ENCODE measurements at places on chromosomes 7 and 10.

DNA sequence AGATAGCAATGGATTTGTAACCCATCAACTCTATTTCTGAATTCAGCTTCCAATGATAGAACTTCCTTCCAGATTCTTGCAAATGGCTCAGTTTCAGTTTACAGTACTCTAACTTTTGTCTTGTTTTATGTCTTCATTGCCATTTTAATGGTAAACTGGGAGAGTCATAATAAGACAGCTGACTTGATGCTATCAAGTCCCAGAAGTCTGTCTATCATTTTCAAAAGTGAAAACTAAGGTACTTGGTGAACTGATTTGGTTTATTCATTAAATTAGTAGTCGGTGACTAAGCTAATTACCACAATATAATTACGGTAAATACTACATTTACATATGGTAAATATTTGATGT, 25.0 kb downstream of the RTKN2 start:
- no peak for DNase-seq

DNA sequence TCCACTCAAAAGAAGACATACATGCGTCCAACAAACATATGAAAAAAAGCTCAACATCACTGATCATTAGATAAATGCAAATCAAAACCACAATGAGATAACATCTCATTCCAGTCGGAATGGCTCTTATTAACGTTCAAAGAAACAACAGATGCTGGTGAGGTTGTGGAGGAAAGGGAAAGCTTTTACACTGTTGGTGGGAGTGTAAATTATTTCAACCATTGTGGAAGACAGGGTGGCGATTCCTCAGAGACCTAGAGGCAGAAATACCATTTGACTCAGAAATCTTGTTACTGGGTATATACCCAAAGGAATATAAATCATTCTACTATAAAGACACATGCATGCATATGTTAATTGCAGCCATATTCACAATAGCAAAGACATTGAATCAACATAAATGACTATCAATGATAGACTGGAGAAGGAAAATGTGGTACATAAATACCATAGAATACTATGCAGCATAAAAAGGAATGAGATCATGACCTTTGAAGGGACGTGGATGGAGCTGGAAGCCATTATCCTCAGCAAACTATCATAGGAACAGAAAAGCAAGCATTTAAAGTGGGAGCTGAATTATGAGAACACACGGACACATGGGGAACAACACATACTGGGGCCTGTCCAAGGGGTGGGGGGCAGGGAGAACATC, 28.4 kb downstream of the PCDH15 start:
- DNase-seq = no peak

DNA sequence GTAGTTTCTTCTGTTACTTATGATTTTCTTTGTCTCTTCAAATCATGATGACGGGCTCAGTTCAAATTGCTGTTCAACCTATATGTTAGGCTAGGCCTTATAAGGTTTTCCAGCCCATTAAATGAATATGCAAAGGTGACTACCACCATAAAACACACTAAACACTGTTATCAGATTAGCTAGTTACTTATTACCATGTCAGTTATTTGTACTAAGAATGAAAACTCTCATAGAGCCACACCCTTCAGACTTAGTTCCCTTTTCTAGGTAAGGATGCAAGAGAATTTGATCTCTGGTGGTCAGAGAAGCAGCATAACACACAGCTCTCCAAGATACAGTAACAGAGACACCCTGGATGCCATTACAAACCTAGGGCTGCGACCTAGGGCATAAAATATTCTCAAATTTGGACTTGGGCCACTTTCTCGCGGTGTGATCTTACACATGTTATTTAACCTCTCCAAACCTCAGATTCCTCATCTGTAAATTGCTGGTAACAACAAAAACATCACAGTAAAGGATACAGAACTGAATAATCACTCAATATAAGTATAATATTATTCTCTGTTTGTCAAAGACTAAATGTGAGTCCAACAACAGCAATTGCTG, 35.6 kb downstream of the ANKMY2 start:
- DNase-seq = no peak

DNA sequence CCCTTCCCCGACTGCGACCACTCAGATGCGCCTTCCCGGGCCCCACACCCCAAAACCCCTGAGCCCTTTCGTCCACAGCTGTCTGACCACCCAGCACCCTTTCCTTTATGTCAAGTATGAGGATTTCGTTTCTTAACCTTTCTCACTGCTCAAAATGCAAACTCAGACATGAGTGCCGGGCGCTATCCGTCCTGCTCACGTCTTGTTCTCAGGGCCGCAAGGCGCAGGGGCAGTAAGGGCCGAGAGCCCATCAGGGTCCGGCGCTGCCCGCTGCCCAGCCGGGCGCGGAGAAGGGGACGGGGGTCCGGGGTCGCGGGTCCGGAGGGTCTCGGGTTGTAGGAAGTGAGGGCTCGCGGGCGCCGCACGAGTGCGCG, 670 bp upstream of the RBM33 start:
- DNase-seq = no peak

GRCh38 chr10:68938117-68938516, 17.9 kb upstream of the DDX21 start:
- no peak for DNase-seq

GRCh38 chr7:45563401-45563800, 10.8 kb upstream of the ADCY1 start:
- no peak for DNase-seq

GRCh38 chr10:90871279-90871765, 452 bp upstream of the RPP30 start:
- DNase-seq = no peak

DNA sequence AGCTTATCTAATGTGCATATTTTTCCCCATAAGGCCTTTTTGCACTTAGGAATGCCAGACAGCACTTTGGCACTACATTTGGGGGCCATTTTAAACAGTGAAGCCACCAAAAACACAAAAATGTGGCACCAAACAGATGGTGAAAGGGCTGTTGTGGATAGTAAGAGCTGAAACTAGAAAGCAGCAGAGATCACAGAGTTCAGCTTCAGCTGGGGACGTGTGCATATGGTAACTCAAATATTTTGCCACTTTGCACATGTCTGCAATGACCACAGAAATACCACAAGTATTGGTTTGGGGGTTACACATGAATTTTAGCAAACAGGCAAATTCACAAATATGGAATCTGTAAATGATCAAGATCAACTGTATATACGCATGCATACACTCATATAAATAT, 72.8 kb downstream of the PODXL start:
- DNase-seq = no peak

DNA sequence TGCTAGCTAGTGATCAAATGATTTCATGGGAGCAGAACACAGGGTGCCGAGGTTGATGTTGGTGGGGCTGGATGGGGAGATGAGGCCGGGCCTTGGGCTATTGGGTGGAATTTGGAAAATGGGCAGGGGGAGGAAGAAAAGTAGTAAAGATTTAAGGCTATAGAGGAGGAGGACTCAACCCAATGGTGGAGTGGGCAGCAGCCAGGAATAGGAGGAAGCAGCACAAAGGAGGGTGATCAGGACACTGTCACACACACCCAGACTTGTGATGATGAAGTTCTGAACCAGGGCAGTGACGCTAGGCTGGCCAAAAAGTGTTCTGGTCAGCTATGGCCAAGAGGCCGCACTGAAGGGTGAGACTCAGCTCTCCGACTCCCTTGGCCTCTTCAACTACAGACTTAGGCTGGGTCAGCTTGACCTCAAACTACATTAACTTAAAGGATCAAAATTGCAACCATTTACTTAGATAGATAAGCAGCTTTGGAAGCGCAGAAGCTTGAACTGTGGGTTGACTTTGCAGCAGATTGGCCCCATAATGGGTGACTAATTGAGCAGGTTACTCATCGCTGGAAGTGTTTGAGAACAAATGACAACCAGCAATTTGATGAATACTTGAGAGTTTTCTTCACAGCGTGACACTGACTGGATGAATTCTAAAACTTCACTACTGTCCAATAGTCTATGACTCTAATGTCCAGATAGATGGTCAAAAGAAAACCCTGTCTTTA, 29.4 kb upstream of the GPR26 start:
- no peak for DNase-seq

All from stimulated activated CD8-positive, alpha-beta memory T cell treated with anti-CD3 and anti-CD28 coated beads, Interleukin-2, amount 100 ng/mL, for 48 hours (primary cell).